ENCODE measurements at places on chromosomes 16 and 17.
A peak's percentile ranks its signal among the peaks of the same experiment; 100 is the strongest.

GRCh38 chr16:78277321-78278055 is 178.0 kb downstream of the WWOX start:
- DNase-seq, result no peak

DNA sequence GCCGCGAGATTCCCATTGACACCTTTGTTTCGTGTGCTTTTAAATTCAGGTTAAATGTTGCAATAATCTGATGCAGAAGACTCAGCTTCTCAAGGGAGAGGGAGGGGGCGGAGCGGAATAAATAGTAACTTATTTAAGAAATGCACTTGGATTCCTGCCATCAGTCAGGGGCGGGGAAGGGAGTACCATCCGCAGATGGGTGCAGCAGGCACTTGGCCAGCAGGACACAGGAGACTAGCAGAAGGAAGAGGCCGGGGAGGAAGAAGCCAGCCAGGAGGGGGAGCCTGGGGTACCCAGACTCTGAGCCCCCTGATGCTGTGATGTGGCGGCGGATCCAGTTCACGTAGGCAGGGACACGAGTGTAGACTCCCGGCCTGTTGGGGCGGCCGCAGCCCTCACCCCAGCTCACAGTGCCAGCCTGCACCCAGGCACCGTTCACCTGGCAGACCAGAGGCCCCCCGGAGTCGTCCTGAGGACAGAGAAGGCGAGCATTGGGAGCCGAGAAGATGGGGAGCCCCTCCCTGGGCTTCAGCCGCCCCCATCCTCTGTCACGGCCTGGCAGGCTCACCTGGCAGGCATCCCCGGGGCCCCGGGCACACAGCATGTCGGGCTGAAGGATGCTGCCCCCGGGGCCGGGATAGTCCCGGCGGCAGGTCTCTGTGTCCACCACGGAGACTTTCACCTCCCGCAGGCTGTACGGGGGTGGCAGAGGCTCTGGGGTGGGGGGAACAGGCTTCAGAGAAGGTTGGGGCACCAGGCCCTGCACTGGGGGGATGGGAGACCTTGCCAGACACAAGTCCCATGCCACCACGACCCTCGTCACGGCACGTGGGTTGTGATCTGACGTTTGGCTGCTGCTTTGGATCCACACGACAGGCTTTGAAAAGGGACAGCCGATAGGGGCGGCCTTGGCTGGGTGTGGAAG is 3.2 kb downstream of the TPSG1 start:
- DNase-seq, result no peak

- no peak for DNase-seq
Observed at GRCh38 chr16:27228045-27228444, 24.7 kb downstream of the KDM8 start.

- no peak for DNase-seq
Observed at GRCh38 chr17:5913032-5913531, 157.1 kb upstream of the WSCD1 start.

GRCh38 chr16:2163211-2163881 is 7.8 kb downstream of the TRAF7 start:
- no peak for DNase-seq

GRCh38 chr17:32822996-32823395 is 53.9 kb downstream of the MYO1D start:
- DNase-seq, result peak; percentile 5

DNA sequence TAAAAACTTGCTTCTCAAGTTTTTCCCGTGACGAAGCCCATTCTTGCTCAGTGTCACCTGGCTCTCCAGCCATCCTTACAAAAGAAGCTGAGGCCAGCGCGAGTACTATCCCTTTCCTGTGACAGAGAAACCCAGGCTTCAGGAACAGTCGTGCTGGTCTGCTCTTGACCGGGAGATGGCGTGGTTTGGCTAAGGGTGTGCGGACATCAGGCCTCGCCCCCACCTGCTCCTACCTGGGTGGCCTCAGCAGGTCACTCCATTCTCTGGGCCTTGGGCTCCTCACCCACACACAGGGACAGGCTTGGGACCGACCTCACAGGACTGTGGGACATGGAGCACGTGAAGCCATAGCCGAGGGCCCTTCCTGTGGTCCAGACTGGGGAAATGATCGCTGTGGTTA is 75.2 kb upstream of the CIBAR2 start:
- no peak for DNase-seq
